ENCODE measurements at places on chromosomes 2 and 18.

DNA sequence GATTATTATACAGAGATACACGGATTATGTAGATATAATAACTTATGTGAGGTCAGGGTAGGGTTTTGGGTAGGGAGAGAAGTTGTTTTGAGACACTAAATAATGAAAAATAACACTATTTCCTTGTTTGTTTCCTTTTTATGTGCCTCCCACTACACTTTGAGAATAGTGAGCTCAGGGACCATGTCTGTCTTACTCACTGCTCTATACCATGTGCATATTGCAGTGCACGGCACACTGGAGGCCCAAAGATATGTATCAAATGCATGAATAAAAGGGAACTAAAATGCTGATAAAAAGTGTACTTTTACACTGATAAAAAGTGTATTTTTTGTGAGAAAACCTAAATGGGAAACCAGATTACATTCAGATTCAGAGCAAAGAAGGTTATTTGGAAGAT is 151.4 kb upstream of the NABP1 start:
- DNase-seq = no peak

DNA sequence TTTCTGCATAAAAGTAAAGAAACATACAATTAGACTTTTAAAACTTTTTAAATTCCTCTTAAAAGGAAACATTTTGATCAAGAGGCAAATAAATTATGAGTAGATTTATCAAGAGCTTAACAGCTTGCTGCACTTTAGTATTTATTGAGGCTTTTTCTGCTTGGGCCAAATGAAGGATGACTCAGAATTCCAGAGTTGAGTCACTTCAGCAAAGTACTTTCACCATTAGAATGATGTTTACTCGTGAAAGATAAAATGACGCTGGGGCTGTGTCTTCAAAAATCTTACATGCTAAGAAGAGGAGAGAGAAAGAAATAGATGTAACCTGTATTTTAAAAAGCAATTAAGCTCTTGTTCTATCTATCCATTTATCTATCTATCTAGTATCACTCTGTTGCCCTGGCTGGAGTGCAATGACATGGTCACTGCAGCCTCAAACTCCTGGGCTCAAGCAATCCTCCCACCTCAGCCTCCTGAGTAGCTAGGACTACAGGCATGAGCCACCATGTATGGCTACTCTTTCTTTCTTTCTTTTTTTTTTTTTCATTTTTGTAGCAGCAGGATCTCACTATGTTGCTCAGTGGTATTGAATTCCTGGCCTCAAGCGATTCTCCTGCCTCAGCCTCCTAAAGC is 75.3 kb upstream of the RIOK3 start:
- no peak for DNase-seq

DNA sequence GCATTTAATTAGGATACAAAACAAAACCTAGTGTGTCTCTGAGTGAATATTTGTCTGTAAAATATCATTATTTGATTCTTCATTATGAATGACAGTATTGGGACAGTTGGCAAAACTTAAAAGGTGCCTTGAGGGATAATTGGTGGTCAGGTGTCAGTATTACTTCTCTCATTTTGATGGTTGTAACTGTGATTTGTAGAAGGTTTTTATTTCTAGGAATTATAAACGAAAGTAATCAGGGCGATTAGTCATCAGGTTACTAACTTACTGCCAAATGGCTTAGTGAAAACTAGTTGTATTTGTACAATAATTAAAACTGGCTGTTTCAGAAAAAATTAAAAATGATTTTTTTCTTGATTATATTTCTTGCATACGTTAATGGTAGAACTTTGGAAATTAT is 117.6 kb downstream of the BIRC6 start:
- no peak for DNase-seq

DNA sequence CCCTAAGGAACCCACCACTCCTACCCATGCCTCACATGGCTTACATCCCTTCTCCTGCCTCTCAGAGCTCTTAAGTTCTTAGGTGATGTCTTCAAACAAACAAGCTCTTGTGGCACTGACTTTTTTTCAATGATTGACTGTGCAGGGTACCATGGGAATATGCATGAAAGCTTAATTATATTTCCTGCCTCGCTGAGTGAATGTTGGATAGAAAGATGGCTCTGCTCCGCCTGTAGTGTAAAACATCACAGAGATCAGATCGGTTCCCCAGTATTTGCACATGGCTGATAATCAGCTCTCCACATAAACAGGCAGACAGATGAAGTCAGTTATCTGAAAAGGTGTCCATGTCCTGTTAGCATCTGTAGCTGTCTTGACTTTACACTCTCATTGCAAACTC is 820.8 kb downstream of the TDRD15 start:
- DNase-seq = no peak

DNA sequence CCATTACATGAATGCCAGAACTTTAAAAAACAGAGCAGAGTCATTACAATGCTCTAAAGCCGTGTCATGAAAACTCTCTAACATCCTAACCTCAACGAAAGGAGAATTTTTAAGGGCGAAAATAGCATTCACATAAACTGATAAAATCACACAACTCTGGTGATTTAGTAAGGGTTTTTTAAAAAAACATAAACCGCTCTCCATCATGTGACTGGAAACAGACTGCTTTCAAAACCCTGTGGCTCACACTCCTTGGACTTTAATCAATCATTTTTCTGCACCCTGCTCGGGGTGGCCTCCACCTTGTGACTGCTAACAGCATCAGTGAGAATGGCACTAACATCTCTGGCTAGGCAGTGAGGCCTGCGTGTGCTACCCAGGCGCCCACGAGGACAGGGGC is 12.1 kb downstream of the DOCK10 start:
- DNase-seq = no peak

DNA sequence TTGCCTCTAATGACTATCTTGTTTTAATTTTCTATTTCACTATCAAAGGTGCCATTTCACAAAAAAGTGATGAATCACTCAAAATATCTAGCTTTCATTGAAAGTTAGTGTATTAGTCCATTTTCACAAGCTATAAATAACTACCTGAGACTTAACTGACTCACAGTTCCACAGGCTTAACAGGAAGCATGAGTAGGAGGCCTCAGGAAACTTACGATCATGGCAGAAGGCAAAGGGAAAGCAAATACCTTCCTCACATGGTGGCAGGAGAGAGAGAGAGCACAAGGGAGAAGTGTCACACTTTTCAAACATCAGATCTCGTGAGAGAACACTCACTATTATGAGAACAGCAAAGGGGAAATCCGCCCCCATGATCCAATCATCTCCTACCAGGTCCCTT is 1220.4 kb upstream of the ZEB2 start:
- DNase-seq = no peak

DNA sequence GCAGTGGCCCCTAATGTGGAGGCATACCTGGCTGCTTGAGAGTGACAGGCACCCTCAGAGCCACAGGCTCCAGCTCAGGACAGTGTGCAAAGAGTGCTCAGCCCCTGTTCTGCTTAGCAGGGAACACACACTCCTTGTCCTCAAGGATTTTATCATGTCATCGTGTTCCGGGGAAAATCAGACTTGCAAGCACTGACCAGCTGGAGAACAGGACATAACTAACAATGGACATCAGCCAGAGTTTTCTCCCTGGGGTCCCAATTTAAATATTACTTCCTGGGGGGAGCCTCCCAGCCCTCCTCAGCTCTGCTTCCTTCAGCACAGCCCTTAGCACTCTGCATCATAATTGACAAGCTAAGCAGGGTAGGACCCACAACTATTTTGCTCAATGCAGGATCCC is 175.4 kb upstream of the ACAA2 start:
- no peak for DNase-seq

DNA sequence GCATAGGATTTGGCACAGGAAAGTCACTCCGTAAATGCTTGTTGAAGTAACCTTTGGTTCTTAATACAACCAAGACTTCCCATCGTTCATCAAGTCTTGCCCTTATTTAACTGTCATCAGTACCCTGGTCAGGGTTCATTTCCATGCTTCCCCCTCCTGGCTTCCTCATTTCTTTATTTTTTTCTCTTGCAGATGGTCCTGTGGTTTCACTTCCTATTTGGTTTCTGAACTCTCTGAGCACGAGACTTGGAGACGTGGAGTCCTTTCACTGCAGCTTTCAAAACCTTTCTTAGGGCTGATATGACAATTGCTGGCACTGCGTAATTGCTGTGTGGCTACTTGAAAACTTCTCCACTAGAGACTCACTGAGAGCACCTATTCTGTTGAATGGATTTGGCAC is 59.9 kb upstream of the PID1 start:
- DNase-seq = no peak

DNA sequence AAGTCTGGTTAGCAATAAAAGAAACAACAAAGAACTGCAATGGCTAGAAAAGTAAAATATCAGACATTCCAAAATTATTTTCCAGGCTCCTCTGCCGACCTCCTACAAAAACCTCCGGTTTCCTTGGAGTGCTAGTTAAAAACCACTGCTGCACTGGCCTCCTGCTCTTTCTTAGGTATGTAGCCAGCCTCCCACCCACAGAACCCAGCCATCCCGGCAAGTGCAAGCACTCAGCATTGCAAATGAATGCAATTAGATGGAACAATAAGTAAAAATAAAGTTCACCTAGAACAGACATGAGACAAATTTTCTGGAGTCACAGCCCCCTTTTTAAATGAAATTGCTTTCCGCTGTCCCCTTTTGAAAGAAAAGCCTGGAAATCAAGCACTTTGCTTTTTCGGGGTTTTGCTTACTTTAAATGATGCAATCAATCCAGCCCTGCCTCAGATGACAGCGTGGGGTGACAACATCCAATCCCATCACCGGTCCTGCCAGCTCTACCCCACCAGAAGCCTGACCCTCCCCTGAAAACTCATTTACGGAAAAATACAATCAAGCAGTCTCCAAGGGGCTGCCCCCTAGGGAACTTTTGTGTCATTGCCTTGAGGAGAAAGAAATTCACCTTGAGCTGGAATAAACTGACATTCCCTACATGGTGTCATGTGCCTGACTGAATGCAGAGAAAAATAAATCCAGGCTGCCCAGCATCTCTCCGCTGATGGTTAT is 199.8 kb downstream of the EPHA4 start:
- DNase-seq = no peak

DNA sequence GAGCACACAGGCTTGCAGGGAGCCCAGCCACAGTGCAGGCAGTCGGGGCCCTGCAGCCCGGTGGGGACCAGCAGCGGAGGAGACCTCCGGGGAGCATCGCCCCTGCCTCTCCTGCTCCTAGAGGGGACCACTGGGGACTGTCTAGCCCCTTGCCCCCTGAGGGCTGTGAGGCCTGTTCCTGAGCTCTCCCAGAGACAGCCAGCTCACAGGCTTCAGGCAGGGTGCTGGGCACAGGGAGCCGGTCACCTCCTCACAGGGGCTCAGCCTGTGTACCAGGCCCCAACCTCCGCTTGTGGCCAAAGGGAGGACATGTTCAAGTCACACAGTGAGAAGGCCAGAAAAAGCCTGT is 3.5 kb upstream of the NMUR1 start:
- DNase-seq = no peak

GRCh38 chr2:215105607-215106354 is 32.6 kb downstream of the ABCA12 start:
- DNase-seq = no peak

DNA sequence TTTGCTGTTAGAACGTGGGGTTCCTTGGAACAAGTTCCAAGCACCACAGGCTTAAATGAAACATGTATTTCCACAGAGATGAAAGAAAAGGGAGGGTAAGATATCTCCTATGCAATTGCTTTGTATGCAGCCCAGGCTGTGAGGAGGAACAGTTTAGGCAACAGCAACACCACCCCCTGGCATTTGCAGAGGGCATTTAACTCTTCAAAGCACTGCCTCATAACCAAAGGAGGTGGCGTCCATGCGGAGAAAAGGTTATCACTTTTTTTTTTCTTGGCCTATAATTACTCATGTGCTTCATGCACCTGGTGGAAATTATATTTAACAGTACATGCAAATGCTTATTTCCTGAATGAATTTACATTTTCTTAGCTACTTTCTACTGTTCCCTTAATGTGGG is 286.0 kb downstream of the LPIN1 start:
- DNase-seq = no peak

DNA sequence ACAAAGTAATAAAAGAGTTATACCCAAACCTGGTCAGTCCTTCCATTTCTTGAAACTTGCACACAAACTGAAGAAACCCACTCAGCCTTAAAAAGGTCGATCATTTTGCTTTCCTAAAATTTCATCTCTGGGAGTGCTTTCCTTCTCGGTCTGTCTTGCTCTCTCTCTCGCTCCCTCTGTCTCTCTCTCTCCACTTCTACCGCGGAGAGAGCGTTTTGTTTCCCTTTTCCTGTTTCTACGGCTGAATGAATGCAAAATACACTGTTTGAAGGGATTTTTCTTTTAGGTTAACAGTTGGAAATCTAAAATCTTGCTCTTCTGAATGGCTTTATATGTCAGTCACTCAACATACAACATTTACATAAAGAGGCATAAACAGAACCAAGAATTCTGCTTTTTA is 424.2 kb downstream of the TGIF1 start:
- DNase-seq = no peak

GRCh38 chr18:39732918-39733317 is 2167.3 kb upstream of the CELF4 start:
- no peak for DNase-seq

GRCh38 chr2:177169810-177170514 is 42.6 kb upstream of the HNRNPA3 start:
- no peak for DNase-seq

DNA sequence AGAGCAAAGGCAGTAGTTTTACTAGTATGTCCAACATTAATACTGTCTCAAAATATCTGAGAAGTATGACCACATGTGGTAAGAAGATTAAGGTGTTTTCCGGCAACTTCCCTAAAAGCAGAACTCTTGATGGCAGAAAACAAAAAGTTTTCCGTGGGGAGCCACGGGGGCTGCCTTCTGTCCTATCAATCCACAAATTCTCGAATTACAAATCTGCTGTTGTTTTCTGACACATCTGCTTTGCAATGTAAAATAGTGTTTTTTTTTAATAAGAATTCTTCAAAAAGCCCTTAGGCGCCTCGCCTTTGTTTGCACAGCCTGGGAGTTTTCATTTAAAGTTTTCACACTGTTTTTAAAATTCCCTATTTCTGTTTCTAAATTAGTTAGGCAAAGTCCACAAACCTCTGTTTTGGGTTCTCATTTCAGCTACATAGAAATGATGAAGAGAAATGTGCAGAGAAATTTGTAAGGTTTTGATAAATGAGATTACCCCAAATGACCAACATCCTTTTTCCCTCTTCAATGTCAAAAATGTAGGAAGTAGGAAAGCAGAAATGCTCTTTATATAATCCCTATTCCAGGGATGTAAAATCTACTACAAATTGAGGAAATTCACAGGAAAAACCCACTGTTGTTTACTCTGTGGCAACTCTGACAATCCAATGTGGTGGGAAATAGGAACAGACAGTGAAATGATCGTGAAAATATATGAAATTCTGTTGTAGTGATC is 385.8 kb downstream of the ZEB2 start:
- no peak for DNase-seq

GRCh38 chr18:23868136-23868785 is 146.3 kb upstream of the TTC39C start:
- no peak for DNase-seq

DNA sequence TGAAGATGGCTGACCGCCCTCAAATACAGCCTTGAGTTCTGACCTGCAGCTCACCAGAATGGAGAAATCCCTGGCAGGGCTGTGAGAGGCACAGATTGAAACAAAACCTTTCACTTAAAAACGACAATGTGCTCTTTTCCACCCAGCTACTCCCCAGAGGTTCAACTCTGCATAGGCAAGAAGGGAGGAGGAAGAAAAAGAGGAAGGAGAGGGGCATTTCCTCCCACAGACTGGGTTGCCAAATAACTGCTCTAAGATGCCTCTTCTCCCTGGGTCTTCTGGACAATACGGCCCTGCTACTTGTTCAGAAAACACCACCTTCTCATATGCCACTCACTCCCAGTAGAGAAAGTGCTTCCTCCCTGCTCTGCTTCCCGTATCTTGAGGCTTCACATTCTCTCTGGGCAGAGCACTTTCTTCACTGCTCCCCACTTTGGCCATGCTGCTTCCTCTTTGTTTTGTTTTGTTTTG is 136.4 kb upstream of the SLC1A4 start:
- no peak for DNase-seq
